Hippocampal formation (tissue), 2 donors: ENCODE measurements at places on chromosomes 13 and 19.
A peak's percentile ranks its signal among the peaks of the same experiment; 100 is the strongest.

- no peak for DNase-seq
Observed at GRCh38 chr13:113643593-113643992, 14.4 kb downstream of the ATP4B start.

DNA sequence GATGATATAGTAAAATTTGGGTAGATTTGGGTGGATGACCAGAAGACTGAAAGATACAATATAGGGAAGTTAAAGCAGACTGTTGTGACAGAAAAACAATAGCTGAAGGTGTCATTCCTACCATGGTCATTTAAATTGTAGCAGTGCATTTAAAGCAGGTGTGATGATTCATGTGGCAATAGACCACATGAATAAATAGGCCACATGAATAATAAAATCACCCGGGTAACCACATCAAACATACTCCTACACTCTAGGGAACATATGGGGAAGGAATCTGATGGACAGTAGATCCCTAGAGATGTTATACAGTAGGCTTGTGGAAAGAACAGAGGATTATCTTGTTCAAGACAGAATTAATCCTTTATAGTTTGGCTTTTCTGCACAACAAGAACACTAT lies 392.6 kb downstream of the SLITRK5 start:
- no peak for DNase-seq

DNA sequence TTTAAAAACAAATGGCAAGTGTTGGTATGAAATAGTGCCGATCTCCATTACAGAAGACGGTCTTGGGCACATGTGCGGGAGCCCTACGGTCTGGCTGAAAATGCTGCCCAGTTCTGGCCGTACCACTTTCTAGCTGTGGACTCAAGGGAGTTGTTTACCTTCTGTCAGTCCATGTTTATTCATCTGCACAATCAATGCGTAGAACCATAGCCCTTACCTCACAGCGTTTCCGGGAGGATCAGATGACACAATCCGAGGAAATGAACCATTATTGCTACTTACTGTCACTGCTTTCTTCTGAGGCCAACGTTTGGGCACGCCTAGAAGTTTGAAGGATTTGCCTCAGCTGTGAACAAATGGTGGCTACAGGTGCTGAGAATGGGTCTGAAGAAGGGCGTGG lies 31.2 kb downstream of the GADD45B start:
- no peak for DNase-seq

GRCh38 chr13:97387485-97387839 lies 46.5 kb upstream of the RAP2A start:
- DNase-seq, result no peak

GRCh38 chr13:94079876-94080275 lies 399.6 kb downstream of the DCT start:
- DNase-seq, result no peak

- DNase-seq, result no peak
Observed at GRCh38 chr13:29936051-29936813, 85.8 kb upstream of the UBL3 start.

DNA sequence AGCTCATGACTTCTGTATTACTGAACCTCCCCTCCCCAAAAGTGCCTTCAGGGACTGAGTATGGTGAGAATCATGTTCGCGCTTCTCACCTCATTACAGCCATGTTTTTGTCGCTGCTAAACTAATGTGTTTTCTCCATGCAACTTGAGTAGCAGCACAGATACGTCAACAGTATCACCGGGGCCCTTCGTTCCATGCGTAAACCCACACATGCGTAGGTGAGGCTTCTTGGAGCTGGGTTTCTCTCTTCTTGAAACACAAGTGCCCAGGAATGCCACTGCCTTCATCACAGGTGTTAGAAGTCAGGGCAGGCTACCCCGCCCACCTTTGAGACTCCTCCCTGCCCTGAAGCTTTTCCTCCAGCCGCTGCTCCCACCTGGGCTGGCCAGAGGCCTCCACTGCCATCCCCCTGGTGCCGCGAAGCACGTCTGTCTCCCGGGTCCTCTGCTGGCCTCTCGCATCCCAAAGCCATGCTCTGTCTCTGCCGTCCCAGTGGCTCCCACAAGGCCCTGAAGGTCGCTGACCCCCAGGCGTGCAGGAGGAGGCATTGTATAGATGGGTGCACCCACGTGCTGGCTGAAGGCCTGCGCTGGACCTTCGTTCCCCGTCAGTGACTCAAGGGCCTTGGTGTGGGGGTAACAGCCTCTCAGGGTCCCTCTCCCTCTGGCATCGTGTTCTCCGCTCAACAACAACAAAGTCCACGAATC lies 135.3 kb upstream of the MCF2L start:
- no peak for DNase-seq

- DNase-seq, result no peak
Observed at GRCh38 chr19:4647676-4648644, 8.6 kb downstream of the TNFAIP8L1 start.

DNA sequence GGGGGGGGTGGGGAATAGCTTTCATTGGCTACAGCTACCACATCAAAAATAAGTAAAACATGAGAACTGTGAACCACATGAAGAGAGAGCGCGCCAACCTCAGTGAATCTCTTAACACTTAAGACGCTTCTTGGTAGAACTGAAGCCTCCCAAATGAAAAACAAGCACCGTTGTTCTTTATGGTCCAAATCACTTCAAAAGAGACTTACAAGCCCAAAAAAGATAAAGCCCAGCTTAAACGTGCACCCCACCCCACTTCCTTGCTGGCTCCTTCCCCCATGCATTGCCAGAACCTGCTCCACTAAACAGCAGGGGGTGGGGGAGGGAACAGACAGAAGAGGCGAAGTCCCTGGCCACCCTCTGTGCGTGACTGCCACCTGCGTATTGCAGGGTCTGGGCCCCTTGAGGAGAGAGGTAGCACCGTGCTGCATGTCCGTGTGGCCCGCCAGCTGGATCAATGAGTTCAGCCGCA lies 479.1 kb downstream of the FOXO1 start:
- DNase-seq, result no peak

- DNase-seq, result no peak
Observed at GRCh38 chr13:79997244-79997643, 343.7 kb downstream of the SPRY2 start.

DNA sequence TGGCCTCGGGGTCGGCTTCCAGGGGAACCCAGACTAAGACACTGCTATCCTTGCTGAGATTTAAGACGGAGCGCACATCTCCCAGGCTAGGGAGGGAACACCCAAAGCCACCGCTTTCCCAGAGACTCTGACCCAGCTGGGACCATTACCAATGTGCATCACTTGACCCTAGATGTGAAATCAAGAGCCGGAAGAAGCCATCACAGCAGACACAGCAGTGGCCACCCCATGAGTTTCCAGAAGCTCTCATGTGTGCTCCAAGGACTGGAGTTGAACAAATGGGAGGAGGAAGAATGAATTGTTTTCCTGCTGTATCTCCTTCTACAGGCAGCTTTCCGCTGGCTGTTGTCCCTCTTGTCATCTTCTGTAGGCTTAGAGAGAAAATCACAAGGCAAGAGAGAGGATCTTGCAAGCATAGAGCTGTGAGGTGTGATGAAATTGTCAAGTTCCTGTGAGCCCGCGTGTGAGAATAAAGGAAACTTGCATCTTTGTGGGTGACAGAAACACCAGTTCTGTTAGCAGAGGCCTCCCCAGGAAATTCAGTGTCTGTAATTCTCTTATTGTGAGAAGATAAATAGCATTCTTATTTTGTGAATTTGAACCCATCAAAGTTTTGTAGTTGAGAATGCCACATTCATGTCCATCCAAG lies 711.8 kb downstream of the UQCRFS1 start:
- no peak for DNase-seq

DNA sequence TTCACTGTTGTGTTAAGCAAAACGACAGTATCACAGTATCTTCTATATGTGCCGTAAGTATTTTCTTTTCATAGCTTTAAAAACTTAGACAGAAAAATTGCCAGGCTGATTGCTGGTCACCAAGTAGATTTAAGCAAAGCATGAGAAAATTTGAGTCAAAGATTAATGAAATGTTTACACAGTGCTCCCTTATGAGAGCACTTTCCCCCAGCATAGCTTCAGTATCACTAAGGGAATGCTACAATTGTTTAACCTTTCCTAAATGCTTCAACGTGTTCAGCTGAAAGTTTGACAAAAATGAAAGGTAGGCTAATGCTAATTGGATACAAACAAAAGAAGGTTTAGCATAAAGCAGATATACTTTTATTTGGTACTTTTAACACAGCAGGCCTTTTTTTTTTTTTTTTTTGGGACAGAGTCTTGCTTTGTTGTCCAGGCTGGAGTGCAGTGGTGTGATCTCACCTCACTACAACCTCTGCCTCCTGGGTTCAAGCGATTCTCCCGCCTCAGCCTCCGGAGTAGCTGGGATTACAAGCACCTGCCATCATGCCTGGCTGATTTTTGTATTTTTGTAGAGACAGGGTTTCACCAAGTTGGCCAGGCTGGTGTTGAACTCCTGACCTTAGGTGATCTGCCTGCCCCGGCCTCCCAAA lies 23.4 kb downstream of the PCCA start:
- DNase-seq, result no peak

DNA sequence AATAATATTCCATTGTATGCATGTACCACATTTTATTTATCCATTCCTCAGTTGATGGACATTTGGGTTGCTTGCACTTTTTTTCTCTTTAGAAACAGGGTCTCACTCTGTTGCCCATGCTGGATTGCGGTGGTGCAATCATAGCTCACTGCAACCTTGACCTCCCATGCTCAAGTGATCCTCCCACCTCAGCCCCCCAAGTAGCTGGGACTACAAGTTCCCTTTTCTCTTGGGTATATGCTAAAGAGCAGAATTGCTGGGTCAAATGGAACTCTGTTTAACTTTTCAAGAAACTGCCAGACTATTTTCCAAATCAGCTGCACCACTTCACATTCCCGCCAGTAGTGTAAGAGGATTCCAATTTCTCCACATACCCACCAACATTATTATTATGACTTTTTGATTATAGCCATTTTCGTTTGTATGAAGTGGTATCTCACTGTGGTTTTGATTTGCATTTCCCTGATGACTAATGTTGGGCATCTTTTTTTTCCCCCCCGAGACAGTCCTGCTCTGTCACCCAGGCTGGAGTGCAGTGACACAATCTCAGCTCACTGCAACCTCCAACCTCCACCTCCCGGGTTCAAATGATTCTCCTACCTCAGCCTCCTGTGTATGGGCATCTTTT lies 7.6 kb upstream of the IPO5 start:
- DNase-seq, result no peak

DNA sequence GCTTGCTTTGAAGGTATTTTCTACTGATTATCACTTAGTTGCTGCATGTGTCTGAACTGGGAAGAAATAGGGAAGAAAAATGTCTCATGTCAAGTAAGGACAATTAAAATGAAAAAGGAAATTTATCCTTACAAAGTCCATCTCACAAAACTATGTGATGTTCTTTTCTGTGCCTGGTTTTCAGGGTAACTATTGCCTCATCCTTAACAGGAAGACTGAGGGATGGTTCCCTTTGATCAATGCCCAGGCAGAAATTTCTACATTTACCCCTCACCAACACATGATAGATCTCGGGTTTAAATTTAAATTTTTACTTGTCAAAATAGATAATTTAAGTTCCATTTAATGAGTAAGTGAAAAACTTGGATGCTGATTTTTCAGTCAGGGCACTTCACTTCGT lies 3.9 kb upstream of the FOXO1 start:
- DNase-seq, result no peak

GRCh38 chr19:51571599-51571998 lies 516 bp downstream of the ZNF175 start:
- no peak for DNase-seq

- DNase-seq, result no peak
Observed at GRCh38 chr19:38484747-38485146, 51.3 kb downstream of the RYR1 start.

- DNase-seq, result no peak
Observed at GRCh38 chr19:30362156-30362754, 9.9 kb upstream of the ZNF536 start.

GRCh38 chr13:85228692-85229091 lies 570.5 kb downstream of the SLITRK6 start:
- DNase-seq, result no peak

DNA sequence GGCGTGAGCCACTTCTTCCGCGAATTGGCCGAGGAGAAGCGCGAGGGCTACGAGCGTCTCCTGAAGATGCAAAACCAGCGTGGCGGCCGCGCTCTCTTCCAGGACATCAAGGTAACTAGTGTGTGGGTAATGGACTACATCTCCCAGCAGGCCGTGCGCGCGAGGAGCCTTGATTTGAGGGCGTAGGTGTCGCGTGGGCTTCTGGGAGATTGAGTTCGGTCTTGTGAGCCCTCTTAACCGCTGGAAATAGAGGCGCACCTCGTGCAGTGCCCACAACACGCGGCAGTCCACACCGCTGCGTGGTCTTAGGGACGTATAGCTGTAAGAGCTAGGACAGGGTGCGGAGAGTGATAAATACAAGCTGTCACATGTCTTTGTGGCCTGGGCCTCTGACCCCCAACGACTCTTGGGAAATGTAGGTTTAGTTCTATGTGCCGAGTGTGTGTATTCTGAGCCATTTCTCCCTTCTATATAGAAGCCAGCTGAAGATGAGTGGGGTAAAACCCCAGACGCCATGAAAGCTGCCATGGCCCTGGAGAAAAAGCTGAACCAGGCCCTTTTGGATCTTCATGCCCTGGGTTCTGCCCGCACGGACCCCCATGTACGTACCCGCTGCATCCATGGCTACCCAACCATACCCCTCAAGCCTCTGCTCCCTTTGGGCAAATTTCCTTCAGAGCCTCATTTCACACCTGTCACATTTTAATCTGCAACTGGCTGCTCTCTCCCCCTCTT lies 864 bp downstream of the FTL start:
- DNase-seq, result peak; percentile 64

DNA sequence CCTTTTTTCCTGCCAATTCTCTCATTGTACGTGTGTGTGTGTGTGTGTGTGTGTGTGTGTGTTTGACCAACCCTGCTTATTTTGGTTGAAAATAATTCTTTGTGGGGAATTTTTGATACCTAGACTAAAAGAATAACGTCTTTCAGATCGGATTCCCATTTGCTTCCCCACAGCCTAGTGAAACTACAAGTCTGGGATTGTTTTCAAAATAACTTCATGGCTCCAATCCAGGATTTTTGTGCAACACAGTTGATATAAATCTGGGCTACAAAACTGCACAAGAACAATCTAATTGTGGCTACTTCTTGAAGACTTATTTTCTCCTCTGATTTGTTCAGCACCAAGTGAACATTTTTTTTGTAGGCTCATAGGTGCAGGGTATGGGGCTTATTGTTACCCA lies 332.8 kb upstream of the MIR17HG start:
- DNase-seq, result no peak
